Mesenteric fat pad (tissue), 1 donor: ENCODE measurements at places on chromosomes 2 and 18.

DNA sequence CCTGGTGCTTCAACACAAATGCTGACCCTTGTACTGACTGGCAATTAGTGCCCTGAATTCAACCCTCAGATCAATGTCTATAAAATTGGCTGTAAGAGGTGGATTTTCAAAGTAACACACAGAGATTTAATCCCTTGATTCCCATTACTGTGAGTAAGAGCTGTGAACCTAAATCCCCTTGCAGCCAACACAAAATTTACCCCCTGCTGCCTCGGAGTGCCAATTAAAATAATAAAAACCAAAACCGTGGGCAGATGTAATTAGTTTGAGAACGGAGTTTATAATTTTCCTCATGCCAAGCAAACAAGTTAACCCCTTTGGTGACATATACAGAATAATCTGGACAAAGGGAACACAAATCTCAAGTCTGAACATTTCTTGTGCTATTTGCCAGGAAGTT, 55.8 kb upstream of the REV1 start:
- DNase-seq: no peak

DNA sequence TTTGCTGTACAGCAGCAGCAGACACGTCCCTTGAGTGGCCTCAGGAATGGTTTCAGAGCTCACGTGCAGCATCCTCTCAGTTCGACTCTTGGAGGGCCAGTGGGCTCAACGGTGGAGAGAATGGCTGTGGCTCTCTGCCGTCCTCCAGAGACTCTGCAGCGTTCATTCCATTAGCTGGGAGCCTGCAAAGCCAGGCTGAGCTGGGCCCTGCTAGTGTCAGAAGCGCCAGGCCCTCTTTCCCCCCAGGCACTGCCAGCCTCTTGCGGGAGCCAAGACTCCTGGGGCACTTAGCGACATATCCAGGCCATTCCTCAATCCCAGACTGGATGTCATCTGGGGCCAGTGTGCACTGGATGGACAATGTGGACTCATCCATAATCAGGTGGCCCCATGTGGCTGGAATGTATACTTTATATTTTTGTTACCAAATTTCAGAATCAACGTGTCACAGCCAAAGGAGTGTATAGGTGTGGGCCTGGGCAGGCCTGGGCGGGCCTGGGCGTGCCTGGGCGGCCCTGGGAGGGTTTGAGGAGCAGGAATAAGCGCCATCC, 125.1 kb upstream of the EPAS1 start:
- DNase-seq: peak; percentile 77

DNA sequence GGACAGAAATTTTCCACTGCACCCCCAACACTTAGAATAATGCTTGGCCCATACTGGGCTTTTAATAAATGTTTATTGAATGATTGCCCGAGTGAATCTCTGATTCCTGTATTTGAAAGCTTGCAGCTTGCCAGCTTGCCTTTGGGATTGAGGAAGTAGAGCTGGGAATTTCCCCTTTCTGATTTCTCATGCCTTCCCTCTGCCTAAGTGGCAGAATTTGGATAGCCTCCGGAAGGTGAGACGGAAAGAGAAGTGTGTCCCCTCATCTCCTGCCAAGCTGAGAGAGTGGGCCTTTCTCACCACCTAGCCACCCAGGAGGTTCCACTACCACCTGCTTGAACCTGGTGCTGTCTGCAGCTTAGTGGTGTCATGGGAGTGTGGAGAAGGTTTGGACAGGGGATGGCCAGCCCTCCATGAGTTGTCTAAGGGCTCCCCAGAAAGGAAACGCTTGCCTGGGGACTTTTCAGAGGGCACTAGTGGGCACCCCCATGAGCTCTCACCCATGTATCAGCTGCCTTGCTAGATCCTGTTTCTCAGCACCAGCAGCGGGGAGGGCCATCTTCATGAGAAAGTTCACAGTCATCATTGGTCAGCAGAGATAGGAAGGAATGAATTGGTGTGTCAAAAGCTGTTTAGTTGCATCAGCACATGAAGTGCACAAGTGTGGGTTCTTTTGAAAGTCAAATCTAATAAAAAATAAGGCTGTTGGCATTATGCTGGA, 8.6 kb upstream of the NCOA1 start:
- DNase-seq: no peak

DNA sequence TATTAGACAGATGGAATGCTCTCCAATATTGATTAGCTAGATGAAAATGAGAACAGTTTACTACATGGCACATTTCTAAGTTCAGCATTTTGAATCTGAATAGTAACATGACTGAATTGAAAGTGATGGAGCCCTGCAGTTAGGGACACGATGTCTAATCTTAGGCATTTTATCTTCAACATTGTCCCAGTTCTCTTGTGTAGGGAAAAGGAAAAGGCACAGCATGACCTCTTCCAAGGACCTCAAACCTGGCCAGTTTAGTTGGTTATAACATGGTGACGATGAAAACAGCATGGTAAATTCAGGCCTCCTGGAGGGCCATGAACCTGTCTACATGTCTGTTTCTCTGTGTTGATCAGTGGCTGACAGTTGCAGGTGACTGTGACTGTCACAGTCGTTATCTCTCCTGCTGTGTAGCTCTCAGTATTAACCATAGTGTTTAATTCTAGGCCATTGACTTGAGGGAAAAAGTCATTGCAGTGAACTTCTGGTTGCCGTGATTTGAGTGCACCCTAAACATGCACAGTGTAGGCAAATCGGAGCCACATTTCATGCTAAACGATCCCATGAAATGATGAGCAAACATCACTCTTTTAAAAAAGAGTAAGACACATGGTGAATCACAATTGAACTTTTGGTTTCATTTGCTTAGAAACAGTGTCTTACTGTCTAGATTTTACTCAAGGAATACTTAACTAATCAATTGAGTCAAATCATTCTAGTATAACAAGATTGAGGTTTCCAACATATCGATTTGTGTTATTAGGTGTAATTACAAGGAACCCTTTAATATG, 129.7 kb downstream of the PHLPP1 start:
- no peak for DNase-seq

- no peak for DNase-seq
Observed at GRCh38 chr2:7272210-7272609, 355.0 kb downstream of the RNF144A start.

GRCh38 chr2:31812051-31812798, 198.6 kb downstream of the MEMO1 start:
- no peak for DNase-seq

DNA sequence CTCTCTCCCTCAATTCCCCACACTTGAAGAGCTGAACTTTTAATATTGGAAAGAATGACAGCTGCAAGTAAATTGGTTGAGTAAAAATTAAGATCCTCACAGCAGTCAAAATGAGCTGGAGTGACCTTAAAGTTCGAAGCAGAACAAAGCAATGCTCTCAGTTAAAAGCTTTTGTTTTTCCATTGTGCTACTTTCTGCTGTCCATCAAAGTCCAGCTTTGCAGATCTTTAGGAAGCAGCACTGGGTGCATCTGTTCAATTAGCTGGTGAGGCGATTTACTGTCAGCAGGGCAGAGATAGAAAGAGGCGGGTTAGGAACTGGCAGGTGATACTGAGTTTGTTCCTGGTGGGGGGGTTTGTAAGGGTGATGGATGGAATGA, 834.8 kb downstream of the CPS1 start:
- no peak for DNase-seq

DNA sequence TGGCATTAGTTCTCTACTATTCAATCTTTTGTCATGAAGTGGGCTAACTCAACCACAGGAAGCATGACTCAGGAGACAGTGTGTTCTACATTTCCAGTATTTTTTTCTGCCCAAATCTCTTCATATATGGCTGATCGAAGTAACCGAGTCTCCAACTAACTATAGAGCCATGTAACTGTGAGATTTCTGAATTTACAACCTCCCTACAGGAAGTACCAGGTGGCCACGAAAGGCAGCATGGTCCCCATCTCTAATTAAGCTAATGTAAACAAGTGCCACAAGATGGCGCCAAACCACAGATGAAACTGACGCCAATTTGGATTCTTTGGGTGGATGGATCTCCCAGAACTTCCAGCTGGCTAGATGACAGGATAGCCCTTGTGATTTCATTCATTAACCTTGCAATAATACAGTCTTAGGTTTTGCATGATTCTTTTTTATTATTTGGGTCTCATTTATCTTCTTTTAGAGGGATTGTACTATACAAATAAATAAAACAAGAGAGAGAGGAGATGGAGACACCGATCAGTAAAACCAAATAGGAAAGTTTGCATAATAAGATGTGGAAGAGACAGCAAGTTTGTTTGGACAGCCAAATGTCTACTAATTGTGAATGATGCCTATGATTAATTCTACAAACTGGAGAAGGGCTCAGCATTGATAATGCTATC, 18.3 kb upstream of the ARHGAP15 start:
- no peak for DNase-seq

DNA sequence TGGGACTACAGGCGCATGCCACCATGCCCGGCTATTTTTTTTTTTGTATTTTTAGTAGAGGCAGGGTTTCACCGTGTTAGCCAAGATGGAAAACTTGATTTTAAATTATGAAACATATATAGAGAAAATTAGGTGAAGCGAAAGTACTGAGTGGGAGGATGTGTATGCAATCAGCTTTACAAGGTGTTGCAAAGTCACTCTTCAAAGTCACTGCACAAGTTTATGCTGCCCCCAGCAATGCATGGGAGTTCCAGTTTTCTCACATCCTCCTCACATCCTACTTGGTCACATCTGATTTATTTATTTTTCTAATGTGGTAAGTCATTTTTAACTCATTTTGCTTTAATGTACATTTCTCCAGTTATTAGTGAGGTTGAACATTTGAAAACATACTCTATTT, 49.2 kb upstream of the CHN1 start:
- no peak for DNase-seq

DNA sequence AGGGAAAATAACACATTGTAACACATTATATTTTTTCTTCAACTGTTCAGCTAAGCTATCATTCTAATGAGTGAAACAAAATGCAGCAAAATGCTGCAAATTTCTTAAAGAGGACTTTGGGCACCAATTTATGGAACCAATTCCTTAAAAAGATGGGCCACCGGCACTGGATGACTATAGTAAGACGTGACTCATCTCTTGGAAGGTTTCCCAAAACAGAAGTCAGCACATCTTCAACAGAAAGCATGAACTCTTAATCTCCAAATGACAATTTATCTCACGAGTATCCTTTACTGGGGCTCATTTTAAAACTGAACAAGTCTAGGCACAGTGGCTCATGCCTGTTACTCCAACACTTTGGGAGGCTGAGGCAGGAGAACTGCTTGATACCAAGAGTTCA, 213.4 kb downstream of the CDH20 start:
- DNase-seq: no peak

GRCh38 chr18:44568342-44568741, 112.3 kb upstream of the SETBP1 start:
- no peak for DNase-seq

DNA sequence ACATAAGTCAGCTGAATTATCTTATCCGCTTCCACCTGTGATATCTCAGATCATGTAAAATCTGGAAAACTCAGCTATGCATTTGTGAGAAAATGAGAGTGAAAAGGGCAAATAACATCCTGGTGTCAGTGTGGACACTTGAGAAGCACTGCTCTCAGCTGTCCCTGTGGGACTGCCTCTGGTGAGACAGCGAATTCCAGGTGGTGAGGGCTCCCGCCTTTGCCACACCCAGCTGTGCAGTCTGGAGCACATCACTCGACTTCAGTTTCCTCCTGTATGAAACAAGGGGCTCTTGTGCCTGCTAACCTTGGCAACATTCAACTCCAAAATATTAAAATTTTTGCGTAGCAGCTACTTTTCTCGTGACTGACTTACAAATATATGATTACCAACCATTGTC, 194.9 kb upstream of the BOD1L2 start:
- no peak for DNase-seq

DNA sequence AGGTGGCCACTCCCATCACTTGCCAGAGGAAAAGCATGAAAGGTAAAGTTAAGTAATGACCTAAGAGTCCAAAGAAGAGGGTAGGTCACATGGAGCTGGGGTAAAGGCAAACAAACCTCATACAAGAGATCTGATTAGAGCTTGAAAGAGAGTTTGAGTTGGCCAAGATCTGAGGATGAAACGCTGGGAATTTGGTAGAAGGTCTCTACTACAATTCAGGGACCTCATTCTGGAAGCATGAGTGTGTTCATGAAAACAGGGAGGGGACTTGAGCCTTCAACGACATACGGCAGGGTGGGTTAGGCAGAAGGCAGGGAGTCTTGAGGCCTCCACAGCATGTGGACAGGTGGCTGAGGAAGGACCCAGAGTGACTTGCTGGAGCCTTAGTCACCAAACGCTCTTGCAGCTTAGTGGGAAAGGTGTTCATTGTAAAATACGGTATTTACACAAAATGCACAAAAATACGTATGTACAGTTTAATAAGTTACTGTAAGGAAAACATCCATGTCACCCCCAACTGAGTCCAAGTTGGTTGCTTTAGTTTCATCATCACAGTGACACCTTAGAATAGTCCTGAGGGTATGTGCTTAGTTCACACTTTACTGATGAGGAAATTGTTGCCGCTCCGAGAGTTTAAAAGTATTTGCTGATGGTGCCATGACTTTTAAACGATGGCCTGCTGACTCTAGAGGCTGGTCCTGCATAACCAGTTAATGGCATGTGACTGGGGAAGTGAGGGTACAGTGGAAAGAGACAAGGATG, 5.0 kb upstream of the FARP2 start:
- DNase-seq: no peak

- DNase-seq: no peak
Observed at GRCh38 chr2:80302314-80303005, 2.1 kb downstream of the LRRTM1 start.

- DNase-seq: no peak
Observed at GRCh38 chr2:215619022-215619958, 183.4 kb upstream of the FN1 start.

- no peak for DNase-seq
Observed at GRCh38 chr2:72781480-72781879, 44.4 kb downstream of the EXOC6B start.
